ENCODE measurements at places on chromosomes 3 and 15. TPM values are rescaled to one million over a fixed set of nuclear protein-coding genes. Genes with fewer than 3 reads are reported as not detected.

AADACL2 gene
- total RNA-seq, result 1.6 TPM

GPR160 gene
- total RNA-seq, result 33.3 TPM

DUOX2 gene
- total RNA-seq, result 8.8 TPM

EFCAB12 gene
- total RNA-seq, result 9.1 TPM

DNA sequence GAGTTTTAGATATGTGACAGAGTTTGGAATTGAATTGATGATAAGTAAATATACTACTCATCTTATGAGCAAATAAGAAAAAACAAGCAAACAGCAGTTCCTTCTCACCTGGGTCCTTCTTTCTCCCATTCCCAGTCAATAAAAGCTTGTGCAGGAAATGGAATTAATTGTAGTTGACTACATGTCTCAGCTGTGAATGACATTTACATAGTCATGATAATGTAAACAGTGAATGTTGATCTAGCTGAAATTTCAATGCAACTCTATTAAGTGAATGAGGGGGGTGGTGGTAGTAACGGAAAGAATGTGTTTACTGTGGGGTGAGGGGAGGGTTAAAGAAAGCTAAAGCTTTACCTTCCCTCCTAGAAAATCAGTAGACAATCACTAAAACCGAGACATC is 76.2 kb downstream of the NFKBIZ start:
- H3K27ac ChIP-seq, result no peak overlapping the region
- no peak overlapping the region for H3K4me3 ChIP-seq
- no peak for DNase-seq
- no peaks in the 10 kb centered on the region for H3K27me3 ChIP-seq
- H3K36me3 ChIP-seq, result no peaks in the 10 kb centered on the region
- H3K4me1 ChIP-seq, result no peaks in the 10 kb centered on the region

DNA sequence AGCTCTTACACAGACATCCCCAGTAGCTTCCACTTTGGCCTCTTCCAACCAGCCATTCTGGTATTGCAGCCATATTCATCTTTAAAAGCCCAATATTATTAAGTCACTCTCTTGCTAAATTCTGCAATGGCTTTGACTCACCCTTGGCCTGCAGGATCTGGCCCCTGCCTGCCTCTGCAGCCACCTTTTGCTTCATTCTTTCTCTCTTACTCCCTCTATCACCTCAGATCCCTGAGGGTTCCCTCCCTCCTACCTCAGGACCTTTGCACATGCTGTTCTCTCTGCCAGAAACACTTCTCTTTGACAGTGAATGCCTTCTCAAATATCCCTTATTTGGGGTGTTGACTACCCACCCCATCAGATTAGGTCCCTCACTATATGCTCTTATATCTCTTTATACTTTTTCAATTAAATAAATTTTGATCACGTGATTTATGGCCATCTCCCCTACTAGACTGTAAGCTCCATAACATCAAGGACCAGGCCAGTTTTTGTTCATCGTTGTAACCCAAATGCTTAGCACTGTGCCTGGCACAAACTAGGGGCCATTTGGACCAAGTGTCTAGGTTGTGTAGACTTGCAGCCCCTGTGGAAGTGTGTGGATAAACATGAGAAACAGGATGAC is 32.3 kb upstream of the UBE2Q2 start:
- no peaks in the 10 kb centered on the region for H3K4me1 ChIP-seq
- H3K27ac ChIP-seq, result no peak overlapping the region
- no peak for DNase-seq
- H3K4me3 ChIP-seq, result no peak overlapping the region
- H3K27me3 ChIP-seq, result no peaks in the 10 kb centered on the region

DNA sequence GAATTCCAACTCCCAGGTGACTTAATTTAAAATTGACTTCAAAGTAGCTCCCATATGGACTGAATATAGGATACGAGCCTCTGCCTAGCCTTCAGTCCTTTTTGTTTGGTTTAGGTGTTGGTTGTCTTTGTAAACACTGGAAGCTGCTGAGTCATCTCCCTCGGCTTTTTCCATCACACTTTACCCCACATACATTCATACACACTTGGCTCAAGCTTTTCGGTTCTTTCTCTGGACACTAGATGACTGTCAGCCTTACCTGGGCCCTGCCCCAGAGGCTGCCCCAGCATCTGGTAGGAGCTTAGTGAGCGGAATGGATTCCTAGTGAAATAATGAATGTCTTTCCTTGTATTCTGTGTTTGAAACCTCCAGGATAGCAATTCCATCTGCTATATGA is 201.5 kb upstream of the IL12A start:
- peaks cover 26% of the 10 kb centered on the region for H3K4me1 ChIP-seq
- no peaks in the 10 kb centered on the region for H3K36me3 ChIP-seq
- no peak overlapping the region for H3K4me3 ChIP-seq
- peak overlapping the region; percentile 52 for H3K27ac ChIP-seq

DNA sequence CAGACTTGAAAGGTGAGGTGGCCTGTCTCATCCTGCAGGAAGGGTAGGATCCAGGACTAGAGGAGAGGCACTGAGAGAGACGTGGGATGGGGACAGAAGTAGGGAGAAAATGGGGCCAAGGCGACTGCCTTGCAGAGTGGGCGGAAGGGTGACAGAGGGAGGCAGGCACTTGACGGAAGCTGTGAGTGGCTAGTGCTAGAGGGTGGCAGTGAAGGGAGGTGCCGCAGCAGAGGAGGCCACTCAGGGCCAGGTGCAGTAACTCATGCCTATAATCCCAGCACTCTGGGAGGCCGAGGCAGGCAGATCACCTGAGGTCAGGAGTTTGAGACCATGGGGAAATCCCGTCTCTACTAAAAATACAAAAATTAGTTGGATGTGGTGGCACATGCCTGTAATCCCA is 7.3 kb downstream of the CCDC33 start:
- no peak overlapping the region for H3K27ac ChIP-seq
- no peak for DNase-seq
- peaks cover 31% of the 10 kb centered on the region for H3K4me1 ChIP-seq
- H3K4me3 ChIP-seq, result no peak overlapping the region
- peaks cover 5% of the 10 kb centered on the region for H3K27me3 ChIP-seq

GRCh38 chr15:97520689-97521088 is 439.8 kb upstream of the ARRDC4 start:
- no peaks in the 10 kb centered on the region for H3K27me3 ChIP-seq
- no peak overlapping the region for H3K27ac ChIP-seq
- H3K4me1 ChIP-seq, result no peaks in the 10 kb centered on the region
- no peaks in the 10 kb centered on the region for H3K36me3 ChIP-seq

DNA sequence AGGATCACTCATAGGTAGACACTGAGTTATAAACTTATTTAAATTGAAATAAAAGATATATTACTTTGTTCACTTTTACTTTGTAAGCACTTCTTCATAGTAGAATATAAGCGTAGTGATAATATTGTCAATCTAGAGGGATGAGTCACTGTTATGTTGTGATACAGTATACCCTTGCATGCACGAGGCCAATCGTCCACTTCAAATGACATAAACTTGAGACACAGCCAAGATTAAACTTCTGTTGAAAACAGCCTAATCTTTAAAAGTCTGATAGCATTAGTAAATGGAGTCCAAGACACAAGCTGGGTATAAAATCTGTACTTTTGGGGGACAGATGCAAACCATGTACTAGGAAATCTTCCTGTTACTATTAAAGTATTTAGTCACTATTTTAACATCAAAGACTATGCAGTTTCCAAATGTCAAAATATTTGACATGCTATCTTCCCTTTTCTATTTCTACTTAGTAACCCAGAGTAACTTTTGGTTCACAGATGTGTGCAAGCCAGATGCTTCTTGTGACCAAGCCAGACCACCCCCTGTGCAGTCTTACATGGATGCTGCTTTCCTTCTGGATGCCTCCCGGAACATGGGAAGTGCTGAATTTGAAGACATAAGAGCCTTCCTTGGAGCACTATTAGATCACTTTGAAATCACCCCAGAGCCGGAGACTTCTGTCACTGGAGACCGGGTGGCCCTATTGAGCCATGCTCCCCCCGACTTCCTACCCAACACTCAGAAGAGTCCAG is 85.3 kb downstream of the PIK3R4 start:
- H3K36me3 ChIP-seq, result no peaks in the 10 kb centered on the region
- no peak overlapping the region for H3K4me3 ChIP-seq
- no peak overlapping the region for H3K27ac ChIP-seq
- DNase-seq, result no peak
- H3K4me1 ChIP-seq, result no peaks in the 10 kb centered on the region
- no peaks in the 10 kb centered on the region for H3K27me3 ChIP-seq
